ENCODE measurements at places on chromosomes 1 and 21.

GRCh38 chr1:119081267-119081666 is 59.2 kb downstream of the WARS2 start:
- no peak for DNase-seq

DNA sequence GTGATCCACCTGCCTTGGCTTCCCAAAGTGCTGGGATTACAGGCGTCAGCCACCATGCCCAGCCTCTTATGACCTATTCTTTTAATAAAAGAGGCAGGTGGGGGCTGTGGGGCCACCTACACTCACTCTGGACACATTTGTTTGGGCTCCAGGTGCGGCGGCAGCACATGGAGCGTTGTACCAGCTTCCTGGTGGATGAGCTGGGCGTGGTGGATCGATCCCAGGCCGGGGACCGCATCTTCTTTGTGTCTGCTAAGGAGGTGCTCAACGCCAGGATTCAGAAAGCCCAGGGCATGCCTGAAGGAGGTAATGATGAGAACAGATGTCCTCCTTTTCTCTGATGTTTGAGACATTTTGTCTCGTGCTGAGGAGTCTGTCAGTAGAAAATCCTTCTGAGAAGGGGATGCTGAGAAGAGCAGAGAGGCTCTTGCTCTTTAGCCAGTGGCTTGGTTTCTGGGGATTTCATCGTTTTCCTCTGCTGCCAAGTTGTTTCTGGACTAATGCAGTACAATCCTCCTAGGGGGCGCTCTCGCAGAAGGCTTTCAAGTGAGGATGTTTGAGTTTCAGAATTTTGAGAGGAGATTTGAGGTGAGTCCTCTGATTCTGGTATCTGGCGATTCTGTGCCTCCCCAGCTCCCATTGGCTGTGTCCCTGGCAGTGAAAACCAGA is 17.9 kb upstream of the MIIP start:
- DNase-seq = peak; percentile 45

GRCh38 chr1:152048416-152049009 is 11.7 kb upstream of the S100A11 start:
- DNase-seq = peak; percentile 45

- DNase-seq = no peak
Observed at GRCh38 chr1:247298701-247299100, 33.0 kb downstream of the ZNF496 start.

DNA sequence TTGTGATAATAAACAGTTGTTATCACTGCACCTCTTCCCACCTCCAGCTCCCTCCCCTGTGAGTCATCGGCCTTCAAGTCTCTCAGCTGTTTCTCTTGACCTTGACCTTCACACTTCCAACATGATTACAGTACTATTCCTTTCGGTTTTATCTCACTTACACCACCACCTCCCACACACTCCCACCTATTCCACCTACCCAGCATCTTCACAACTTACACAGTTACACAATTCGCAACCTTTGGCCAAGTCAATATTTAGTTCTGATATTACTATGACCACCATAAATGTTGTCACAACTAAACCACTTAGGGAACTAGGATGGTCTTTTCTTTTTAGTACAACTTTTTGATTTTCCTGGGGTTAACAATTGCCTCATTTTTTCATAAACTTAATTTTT is 60.2 kb downstream of the RIPK4 start:
- DNase-seq = no peak

- no peak for DNase-seq
Observed at GRCh38 chr21:15060543-15061175, 4.1 kb downstream of the NRIP1 start.

- DNase-seq = no peak
Observed at GRCh38 chr1:63638875-63639274, 45.7 kb downstream of the PGM1 start.

Data from stimulated activated CD4-positive, alpha-beta T cell treated with anti-CD3 and anti-CD28 coated beads, Interleukin-12 subunit alpha, Interleukin-12 subunit beta, amount 100 ng/mL, for 24 hours (primary cell).